ENCODE measurements at places on chromosomes 12 and 14.
A peak's percentile ranks its signal among the peaks of the same experiment; 100 is the strongest.

DNA sequence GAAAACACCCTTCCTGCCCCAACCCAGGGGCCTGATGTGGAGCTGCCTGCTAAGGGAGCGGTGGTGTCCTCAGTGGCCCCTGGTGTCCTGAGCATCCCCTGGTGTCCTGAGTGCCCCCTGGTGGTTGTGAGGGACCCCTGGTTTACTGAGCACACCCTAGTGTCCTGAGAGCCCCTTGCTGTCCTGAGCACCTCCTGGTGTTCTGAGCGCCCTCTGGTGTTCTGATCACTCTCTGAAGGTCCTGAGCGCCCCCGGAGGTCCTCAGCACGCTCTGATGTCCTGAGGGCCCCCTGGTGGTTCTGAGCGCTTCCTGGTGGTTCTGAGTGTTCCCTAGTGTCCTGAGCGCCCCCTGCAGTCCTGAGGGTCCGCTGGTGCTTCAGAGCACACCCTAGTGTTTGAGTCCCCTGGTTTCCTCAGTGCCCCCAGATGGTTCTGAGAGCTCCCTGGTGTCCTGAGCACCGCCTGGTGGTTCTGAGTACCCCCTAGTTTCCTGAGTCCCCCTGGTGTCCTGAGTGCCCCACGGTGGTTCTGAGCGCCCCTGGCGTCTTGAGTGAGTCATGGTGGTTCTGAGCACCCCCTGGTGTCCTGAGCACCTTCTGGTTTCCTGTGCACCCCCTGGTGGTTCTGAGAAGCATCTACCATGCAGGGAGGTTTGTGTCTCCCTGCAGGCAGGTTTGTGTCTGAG is 1004.2 kb downstream of the TMEM121 start:
- peak; percentile 11 for DNase-seq

- no peak for DNase-seq
Measured at GRCh38 chr14:96160076-96160912, 44.3 kb upstream of the BDKRB2 start.

DNA sequence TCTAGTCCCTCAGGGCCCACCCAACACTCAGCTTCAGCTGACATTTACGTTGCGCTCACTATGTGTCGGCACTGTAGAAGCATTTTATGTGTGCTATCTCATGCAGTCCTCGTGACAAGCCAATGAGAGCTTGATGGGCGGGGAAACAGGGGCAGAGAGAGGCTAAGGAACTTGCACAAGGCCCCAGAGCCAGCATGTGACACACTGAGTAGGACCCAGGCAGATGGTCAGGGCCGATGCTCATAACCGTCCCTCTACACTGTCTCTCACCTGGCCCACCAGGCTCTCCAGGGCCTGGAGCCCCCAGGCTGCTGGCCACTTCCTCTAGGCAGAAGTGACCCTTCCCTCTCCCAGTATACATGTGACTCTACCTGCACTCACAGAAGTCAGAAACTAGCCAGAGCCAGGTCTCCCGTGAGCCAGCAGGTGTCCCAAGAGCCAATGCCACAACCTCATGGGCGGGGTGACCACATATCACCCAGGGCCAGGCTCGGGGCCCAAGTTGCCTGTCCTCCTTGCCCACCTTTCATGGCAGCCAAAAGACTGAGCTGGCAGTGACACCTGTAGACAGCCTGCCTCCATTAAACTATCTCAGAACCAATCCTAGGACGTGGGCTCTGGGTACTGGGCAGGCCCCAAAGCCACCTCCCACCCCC is 38.3 kb downstream of the TTC7B start:
- no peak for DNase-seq

DNA sequence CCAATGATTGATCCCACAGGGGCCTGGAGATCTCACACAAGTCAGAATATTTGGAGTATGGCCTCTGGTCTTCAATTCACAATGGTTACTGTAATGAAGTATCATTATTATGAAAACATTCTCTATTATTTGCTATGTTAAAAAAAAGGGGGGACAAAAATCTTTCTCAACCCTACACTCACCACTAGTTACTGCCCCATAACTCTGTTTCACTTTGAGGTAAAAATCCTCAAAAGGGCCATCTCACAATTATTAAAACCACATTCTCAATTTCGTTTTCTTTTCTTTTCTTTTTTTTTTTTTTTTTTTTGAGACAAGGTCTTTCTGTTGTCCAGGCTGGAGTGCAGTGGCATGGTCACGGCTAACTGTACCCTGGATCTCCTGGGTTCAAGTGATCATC is 59.6 kb upstream of the KCNC2 start:
- no peak for DNase-seq

- no peak for DNase-seq
Measured at GRCh38 chr14:68970736-68971135, 8.4 kb downstream of the ACTN1 start.

Data from stimulated activated CD8-positive, alpha-beta memory T cell treated with anti-CD3 and anti-CD28 coated beads, Interleukin-7, amount 100 ng/mL, for 1 hour (primary cell).